Stimulated activated naive CD4-positive, alpha-beta T cell treated with Interleukin-2 at 50 U/mL for 16 hours (primary cell): ENCODE measurements at places on chromosomes 3 and 15.
A peak's percentile ranks its signal among the peaks of the same experiment; 100 is the strongest.

GRCh38 chr15:40933517-40933902 is 4.4 kb downstream of the DLL4 start:
- no peak for DNase-seq

DNA sequence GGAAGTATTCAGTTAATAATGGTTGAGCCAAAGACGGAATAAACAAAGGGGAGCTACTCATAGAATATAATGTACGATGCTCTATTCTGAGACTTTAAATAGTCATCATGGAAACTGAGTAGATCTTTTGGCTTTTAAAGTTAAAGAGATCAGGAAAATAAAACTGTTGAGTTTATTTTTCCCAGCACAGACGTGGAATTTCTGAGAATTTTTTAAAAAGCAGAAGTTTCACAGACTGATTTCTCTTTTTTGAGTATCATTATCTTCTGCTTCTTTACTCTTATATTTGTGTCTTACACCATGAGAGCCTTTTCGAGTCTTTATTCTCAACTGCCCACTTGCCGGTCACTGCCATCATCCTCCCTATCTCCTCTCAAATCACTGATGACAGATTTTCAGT is 13.2 kb downstream of the P2RY14 start:
- DNase-seq: no peak

DNA sequence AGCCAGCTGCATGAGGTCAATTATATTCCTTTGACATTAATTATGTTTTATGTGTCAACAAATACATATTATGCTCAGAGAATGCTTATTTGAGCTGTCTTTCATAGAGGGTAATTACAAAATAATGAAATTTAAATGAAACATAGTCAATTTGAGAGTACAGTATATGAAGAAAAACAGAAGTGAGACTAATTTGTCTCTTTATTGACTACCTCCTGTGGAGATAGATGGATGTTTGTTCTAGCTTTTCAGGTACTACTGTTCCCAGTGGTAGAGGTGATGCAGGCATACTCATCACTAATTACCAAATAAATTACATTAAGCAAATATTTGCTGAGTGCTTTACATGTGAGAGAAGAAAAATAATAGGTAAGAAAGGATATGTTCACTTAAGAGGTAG is 1129.6 kb downstream of the OTOL1 start:
- no peak for DNase-seq

DNA sequence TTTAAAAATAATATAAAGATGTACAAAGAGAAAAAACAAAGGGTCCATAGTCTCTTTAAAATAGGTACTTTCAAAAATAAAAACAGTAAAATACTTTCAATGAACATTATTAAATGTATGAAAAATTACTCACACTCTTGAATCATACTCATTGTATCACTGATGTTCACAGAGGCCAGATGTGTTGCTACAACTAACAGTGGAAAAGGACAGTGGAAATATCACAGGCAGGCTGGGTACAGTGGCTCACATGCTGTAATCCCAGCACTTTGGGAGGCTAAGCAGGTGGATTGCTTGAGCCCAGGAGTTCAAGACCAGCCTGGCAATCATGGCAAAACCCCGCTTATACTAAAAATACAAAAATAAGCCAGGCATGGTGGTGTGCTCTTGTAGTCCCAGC is 26.8 kb downstream of the NPHP3 start:
- DNase-seq: no peak

DNA sequence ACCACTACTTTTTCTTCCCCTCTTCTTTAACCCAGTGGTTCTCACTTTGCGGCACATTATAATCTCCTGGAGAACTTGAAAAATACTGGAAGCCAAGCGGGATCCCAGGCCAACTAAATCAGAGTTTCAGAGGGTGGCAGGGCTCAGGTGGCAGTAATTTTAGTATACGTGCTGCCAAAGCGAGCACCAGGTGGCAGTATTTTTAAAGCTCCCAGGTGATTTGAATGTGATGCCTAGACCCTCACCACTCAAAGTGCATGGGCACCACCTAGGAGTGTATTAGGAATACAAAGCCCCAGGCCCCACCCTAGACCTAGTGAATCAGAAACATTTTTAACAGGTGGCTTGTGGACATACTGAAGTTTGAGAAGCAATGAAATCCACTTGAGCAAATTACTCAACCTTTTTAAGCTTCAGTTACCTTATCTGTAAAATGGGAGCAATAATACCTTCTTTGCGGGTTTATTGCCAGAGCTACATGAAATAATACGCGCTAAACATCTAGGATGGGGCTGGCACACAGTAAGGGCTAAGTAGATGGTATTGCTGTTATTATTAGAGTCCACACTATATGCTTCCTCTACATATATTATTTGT is 8.3 kb downstream of the B3GALNT1 start:
- DNase-seq: no peak

DNA sequence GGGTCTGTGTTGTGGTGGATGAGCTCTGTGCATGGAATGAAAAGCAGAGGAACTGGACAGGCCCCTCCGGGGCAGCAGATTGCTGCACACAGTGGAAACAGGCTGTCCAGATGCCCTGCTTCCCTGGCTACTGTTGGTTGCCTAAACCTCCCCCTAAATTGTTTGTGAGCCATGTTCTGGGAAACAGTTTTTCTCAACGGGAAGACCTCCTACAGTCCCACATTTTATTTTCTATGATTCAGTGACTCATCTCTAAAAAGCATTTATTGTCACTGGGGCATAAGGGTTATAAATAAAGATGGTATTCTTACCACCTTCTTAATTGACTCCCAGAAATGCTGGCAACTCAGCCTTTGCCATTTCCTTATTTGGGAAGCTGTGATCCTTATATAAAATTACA is 20.3 kb upstream of the PTPN9 start:
- DNase-seq: no peak

- no peak for DNase-seq
These were observed 243.8 kb downstream of the ALCAM start for GRCh38 chr3:105610473-105610872.

- peak; percentile 15 for DNase-seq
These were observed at the start of gene PARP15 for GRCh38 chr3:122577409-122578031. Gene PARP15, plus strand, starts transcription at chr3:122577650. Its CDS starts 18 bp downstream, at chr3:122577668.

DNA sequence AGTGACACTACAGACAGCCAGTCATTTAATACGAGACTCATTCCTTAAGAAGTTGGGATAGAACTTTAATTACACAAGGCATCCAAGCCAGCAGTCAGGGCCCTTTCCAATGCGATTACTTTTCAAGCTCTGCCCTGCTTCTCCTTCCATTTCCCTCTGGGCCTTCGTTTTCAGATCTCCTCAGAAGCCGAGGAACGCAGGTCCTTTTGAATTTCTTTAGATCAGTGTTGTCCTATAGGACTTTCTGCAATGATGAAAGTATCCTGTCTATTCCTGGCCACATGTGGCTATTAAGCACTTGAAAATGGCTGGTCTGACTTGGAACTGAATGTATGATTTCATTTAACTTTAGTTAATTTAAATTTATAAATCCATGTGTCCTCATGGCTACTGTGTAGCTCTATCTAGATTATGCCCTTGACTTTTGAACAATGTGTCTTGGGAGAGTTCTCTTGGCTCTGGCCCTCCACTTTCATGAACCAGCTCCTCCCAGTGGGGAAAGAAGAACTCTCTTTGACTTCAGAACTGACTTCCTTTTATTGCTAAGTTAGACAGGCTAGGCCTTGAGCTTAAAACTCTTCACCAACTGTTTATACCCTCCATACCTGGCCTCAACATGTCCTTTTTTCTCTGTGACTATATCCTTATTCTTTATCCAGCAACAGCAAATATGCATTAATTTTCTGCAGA is 22.6 kb downstream of the TGFBR2 start:
- DNase-seq: no peak

GRCh38 chr3:171396048-171396447 is 64.2 kb downstream of the TNIK start:
- no peak for DNase-seq

GRCh38 chr15:99582508-99582960 is 16.8 kb downstream of the MEF2A start:
- DNase-seq: no peak

GRCh38 chr3:44045476-44046275 is 196.0 kb upstream of the TOPAZ1 start:
- no peak for DNase-seq

DNA sequence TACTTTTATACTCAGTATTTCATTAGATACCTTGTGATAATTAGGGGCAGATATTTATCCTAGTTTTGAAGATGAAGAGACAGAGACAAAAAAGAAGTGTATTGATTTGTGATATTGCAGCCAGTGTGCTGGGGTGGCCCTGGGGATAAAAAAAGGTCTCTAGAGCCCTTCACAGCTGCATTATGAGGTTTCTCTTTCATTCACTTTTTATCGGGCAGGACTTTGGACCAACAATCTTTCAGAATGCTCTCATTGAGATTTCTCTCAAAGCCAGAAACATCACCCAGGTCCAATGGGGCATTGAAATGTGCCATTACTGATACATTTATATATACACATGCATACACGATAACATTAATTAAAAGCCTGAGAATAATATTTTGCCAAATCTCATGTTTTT is 20.5 kb upstream of the SELENOT start:
- DNase-seq: no peak

DNA sequence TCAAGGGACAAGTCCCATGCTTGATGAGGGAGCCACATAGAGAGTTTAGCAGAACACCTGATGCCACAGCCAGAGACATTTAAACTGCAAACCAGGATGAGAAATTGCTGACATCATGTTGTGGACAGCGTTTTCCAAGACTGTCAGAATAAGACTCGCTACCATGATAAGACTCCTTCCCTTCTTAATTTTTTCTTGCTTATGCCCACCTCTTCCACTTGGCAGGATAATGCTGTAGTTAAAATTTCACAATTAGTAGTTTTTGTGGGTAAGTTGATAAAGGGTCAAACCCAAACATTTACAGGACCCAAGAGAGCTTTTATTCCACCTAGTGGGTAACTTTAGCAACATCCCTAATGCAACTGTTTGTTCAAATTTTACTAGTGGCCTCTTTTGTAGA is 3.0 kb upstream of the PIAS1 start:
- DNase-seq: no peak

DNA sequence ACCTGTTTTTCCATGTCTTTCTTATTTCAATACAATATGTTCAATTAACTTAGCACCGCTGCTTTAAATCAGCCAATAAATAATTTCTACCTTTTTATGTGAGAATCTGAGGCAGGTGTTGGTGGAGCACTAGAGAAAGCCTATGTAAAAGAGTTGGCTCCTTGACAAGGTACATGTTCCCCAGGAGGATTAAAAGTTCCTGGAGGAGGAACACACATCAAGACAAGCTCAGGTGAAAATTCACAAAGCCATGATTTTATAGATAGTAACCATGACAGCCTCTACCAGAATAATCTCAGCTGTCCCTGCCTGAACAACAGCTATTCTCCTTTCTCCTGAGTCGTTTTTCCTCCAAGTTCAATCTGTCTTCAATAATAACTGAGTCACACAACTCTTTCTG is 3.4 kb upstream of the ZBED2 start:
- DNase-seq: no peak

DNA sequence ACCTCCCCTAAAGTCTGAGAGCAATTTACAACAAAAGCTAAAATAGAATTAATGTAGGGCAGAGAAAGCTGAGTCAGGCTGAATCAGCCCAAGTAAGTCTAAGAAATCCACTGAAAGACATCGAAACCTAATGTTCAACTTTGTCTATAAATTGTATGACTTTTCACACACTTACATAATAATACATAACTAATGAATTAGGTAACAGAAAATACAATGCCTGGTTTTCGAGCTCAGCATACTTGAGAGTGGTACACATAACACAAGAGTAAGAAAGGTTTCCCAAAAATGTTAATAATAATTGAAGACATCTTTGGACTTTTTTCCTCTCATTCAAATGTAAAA is 55.3 kb upstream of the VGLL4 start:
- no peak for DNase-seq

DNA sequence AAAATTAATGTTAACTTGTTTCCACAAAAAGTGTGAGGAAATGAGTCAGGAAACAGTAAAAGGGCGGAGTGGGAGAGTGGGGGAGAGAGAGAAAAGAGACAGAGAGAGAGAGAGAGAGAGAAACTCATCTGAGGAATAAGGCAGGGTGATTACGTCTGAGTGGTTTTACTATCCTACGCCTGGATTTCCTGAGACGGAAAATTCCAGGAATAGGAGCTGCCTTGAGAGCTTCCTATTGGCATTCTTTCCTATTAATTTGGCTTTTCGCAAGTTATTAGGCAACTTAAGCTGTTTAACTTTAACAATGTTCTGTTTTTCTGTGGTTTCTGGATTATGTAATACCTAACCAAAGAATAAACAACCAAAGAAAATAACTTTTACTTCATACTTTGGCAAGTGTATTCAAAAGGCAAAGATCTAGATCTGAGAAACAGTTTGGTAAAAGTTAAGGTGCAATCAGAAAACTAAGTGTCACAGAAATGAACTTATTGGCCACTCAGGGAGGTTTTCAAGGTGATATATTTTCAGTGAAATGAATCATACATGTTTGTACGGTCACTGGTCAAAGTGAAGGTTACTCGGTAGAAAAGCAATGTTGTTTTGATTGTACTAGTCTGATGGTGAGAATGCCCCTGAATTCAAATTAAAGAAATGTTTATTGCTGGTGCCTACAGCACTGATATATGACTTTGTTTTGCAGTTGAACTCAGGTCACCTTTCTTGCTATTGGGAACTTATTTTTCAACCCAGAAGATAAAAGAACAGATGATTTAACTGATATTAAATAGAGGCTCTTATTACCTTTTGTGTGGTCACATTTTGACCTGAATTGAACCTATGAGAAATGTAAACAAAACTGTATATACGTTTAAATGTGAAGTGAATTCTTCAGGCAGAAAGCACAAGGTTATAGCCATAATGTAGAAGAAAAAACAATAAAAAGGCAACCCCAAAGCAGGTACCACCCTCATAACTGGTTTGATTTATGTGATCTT is 39.9 kb upstream of the TNFSF10 start:
- DNase-seq: peak; percentile 47

GRCh38 chr3:170705131-170705530 is 119.3 kb upstream of the SLC7A14 start:
- no peak for DNase-seq

DNA sequence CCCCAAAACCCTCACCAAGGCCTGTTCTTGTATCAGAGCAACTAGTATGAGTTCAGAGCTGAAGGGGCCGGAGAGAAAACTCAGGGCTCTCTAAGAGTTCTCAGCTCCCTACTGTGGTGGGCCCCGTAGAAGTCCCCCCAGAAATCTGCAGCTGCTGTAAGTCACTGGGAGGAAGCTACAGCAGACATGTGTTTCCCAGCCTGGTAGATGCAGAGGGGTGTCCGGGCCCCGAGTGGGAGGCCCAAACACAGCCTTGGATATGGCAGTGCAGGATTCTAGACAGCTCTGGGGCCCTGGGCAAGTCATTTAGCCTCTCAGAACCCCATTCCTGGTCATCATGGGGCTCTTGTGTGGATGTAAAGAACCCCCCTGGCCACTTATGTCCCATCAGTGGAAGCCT is 39.2 kb upstream of the CSPG4 start:
- no peak for DNase-seq

DNA sequence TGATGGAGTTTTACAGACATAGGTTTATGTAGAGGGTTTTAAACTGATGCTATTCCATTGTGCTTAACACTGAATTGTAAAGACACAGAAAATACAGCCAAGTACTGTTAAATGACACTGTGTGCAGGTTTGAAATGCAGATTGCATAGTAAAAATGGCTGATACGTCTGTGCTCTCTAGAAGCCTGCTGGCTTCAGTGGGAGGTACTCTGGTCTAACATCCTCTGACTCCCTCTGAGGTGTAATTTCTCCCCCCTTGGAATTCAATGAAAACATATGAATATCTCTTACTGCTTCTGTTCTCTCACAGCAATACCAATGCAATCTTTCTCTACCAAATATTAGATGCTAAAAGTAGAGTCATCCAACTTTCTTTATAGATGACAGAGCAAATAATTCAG is 176.6 kb downstream of the SLC9A9 start:
- DNase-seq: no peak

GRCh38 chr3:59752925-59753324 is 703.1 kb upstream of the CFAP20DC start:
- no peak for DNase-seq

- DNase-seq: no peak
These were observed 16.9 kb upstream of the RYR3 start for GRCh38 chr15:33293713-33294334.
